Spinal cord (tissue), 10 donors: ENCODE measurements at places on chromosomes 7 and 10. TPM values are rescaled to one million over a fixed set of nuclear protein-coding genes. Genes with fewer than 3 reads are reported as not detected.

DNA sequence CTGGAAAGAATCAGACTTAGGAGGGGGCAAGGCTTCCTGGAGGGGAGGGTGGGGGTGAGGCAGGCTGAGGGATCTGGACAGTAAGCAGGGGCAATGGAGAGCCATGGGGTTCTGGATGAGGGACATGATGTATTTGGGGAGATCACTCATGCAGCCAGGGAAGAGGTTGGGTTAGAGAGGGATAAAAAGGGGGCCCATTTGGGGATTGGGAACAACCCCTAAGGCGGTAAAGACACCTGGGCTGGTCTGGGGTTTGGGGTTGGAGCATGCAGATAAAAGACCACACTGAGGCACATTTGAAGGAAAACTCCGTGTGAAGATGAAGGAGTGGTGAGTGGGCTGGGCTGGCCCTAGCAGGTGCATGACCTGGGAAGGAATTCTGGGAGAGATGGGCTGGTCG is 30.8 kb downstream of the HIF1AN start:
- DNase-seq = no peak

- DNase-seq = no peak
Measured at GRCh38 chr7:39888171-39888853, 61.7 kb upstream of the CDK13 start.

DNA sequence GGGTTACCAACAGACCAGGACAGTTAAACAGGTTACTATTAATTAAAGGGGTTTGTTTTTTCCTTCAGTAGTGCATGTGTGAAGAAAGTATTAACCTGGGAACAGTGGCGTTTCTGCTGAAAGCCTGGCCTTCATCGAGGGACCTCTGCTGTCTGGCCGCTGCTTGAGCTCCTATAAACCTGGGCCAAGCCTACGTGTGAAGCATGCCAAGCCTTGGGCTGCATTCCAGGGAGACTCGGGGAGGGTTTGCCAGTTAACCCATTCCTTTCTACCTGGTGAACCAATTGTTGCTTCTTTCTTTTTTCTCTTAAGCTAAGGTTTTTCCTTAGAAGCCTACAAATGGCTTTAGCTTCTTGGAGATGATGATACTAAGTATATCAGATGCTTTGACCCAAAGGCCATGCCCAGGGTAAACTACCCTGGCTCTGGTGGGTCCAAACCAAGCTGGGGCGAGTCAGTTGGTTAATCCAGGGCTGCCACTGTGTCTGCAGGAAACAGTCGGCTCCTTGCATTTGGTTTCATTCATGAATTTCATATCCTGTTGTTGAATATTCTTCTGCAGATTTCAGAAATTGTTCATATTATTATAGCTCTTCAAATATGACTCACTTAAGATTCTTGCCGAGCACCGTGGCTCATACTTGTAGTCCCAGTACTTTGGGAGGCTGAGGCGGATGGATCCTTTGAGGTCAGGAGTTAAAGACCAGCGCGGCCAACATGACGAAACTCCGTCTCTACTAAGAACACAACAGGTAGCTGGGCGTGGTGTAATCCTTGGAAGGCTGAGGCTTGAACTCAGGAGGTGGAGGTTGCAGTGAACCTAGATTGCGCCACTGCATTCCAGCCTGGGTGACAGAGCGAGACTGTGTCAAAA is 23.8 kb downstream of the PFKP start:
- peak; percentile 88 for DNase-seq

GRCh38 chr7:16813232-16813616 is 8.4 kb upstream of the AGR2 start:
- no peak for DNase-seq

DNA sequence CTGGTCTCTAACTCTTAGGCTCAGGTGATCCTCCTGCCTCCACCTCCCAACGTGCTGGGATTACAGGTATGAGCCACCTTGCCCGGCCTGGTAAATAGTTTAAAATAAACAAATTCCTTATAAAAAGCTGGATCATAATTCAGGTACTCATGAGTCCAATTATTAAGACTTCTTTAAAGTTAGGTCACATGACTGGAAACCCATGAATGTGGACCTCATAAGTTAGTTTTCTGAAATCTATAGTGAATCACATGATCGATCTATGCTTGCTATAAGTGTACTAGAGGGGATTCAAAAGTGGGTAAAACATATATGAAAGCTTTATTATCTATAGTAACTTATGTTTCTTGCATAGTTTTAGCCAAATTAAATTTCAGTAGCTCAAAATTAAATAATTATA is 14.3 kb downstream of the NT5C3A start:
- DNase-seq = no peak

DNA sequence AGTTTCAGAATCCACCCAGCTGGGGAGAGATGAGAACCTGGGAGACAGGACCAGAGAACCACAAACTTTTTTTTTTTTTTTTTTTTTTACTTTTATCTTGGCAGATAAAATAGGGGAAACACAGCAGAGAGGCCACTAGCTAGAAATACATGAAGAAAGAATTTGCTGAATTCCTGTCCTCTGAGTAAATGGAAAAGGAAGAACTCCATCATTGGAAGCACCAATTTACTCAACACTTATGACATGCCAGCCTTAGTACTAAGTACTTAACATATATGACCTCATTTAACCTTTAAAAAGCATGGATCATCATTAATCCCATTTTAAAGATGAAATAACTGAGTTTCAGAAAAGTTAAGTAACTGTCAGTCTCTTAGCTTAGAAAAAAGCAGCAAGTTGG is 343.0 kb upstream of the NPSR1 start:
- no peak for DNase-seq

DNA sequence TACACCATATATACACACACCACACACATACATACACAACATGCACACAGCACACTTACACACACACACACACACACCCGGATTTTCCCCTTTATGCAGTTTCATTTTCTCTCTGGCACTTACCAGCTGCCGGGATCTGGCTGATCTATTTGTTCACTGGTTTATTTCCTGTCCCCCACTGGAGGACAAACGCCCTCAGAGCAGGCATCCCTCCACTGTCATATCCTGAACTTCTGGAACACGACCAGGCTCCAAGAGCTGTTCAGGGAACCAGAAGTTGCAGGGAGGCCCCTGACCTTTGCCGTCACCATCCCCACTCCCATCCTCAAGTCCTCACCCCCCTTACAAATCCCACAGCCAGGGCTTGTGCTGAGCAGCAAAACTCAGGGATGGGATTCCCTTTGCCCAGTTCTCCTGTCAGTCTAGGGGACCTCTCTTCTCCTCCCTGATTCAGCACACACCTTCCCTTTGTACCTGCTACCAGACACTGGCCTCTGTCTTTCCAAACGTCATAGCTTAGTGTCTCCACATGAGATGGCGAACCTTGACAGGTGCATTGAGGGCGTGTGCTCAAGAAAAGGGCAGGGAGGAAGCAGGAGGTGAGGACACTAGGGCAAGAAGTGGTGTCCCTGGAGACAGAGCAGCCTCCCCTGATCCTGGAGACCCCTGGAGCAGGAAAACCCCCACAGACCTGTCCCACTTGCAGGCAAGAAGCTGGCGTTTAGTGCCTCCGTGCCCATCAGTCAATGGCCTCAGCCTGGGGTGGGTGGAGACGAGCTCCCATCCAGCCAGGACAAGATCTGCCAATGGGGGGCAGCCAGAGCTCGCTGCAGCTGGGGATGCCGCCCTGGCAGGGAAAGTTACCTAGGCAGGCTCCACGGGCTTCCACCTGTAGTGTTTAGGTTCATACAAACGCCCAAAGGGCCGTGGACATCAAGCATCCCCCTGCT is 12.7 kb upstream of the DOCK1 start:
- DNase-seq = no peak

Gene MACROH2A2
- total RNA-seq = 22.9 TPM

Gene HOXA3
- 8.8 TPM for total RNA-seq

Gene COL13A1
- total RNA-seq = 11.4 TPM

Gene ATRNL1
- total RNA-seq = 180 TPM
